ENCODE measurements at places on chromosomes 11 and 22.

- DNase-seq, result no peak
Observed at GRCh38 chr11:14544611-14545010, 24.4 kb upstream of the PSMA1 start.

DNA sequence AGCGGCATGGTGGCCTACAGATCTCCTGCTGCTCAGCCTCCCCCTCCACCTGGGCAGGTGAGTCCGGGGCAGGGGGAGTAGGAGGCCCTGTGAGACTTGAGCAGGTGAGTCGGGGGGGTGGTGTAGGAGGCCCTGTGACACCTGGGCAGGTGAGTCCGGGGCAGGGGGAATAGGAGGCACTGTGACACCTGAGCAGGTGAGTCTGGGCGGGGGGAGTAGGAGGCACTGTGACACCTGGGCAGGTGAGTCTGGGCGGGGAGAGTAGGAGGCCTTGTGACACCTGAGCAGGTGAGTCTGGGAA lies 299.3 kb downstream of the BRD1 start:
- no peak for DNase-seq

- no peak for DNase-seq
Observed at GRCh38 chr11:117303101-117303500, 12.0 kb downstream of the BACE1-AS start.

- peak; percentile 91 for DNase-seq
Observed at GRCh38 chr11:12288212-12288930, 89.0 kb upstream of the PARVA start.

DNA sequence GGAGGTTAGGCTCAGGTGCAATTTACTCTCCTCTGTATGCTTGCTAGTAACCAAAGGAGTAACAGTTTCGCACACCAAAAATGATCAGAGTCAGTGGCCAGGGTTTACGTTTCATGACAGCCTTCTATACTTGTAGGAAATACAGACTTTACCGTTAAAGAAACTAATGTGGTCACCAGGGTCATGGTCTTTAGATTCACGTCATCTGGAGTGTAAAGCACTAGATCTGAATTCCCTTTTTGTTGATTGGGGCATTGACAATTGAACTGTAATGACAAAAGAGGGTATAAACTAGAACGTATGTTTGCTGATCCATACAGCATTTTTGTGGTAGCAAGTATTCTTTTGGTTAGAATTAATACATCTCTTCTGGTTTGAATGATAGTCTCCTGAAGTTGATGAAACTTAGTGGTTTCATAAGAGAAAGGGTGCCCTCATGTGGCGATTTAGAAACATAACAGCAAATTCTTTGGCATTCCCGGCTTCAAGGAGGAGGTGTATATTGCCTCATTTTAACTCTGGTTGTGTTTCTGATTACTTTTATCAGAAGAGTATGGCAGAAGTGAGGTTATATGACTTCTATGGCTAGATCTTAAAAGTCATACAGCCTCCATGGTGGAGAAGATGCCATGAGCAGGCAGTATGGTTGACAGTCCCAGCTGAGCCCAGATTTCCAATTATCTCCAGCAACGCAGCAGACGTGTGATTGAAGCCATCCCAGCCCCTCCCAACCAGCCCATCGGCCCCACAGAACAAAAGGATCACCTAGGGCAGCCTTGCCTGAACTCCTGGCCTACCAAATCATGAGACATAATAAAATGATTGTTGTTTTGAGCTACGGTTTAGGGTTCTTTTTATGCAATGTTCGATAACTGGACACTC lies 35.1 kb downstream of the MMP7 start:
- DNase-seq, result peak; percentile 59

- DNase-seq, result peak; percentile 91
Observed at GRCh38 chr22:36027935-36028645, 534 bp downstream of the RBFOX2 start.

- DNase-seq, result peak; percentile 84
Observed at GRCh38 chr22:31577711-31578110, 81.4 kb downstream of the SFI1 start.

DNA sequence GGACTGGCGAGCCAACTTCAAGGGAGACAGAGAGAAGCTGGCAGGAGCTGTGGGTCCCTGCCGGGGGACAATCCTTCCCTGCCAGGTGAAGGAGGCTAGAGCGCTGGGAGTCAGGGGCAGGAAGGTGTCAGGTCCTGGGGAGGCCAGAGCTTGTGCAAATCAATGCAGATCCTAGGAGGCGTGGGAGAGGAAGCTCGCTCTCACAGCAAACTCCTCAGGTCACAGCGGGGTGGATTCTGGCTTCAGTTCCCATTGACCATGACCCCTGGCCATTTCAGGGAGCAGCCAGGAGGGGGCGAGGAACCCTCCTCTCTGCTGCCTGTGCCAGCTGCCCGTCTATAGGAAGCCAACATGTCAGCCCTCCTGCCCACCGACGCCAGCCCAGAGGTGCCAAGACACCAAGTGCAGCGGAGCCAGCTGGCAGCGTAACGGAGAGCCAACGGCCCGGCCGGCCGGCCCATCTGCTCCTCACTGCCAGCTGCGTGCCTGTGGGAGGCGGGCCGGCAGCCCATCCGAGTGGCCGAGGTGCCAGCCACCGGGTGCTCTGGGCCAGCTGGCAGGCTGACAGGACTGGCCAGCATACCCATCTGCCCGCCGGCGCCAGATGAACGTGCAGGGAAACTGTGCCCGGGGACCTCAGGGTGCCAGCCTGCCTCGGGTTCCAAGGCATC lies 374.8 kb downstream of the MIAT start:
- peak; percentile 47 for DNase-seq

DNA sequence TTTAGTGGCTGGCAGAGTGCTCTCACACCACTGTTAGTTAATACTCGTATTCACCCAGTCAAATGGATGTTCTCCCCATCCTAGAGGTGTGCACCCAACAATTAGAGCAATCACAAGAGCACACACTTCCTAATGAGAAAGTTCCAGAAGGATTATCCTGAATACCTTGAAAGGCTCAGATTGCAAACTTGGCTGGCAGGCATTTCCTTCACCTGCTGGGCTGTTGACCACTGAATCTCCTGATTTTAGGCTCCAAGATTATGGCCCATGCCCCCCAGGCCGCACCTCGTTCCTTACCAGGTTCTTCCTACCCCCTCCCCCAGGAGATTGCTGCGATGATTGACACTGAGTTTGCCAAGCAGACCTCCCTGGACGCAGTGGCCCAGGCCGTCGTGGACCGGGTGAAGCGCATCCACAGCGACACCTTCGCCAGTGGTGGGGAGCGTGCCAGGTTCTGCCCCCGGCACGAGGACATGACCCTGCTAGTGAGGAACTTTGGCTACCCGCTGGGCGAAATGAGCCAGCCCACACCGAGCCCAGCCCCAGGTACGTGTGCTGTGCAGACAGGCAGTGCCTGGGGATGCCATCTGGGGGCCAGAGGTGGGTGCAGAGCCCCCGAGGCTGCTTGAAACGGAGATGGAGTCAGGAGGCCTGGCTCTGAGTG lies 26.9 kb downstream of the TAB1 start:
- no peak for DNase-seq

GRCh38 chr11:64831411-64831891 lies 13.0 kb downstream of the CDC42BPG start:
- no peak for DNase-seq

- no peak for DNase-seq
Observed at GRCh38 chr11:77072851-77073327, 6.1 kb downstream of the CAPN5 start.

- DNase-seq, result no peak
Observed at GRCh38 chr11:121374286-121374985, 77.7 kb upstream of the SORL1 start.

GRCh38 chr22:49015459-49015858 lies 812.2 kb downstream of the BRD1 start:
- peak; percentile 9 for DNase-seq

DNA sequence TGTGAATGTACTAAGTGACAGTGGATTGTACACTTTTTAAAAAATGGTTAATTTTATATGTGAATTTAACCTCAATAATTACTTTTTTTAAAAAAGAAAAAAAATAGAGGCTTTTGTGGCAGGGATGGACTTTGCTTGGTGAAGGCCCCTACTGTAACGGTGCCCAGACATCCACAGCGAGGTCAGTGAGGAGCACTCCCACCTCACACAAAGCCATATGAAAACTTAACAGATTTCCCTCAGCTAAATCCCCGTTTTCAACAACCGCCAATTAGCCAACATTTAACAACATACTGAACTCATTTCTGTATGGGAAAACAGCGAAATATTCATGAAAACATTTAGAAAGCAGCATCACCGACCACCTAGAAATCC lies 642 bp upstream of the C11orf58 start:
- peak; percentile 40 for DNase-seq

- DNase-seq, result no peak
Observed at GRCh38 chr11:133506551-133507094, 25.7 kb downstream of the OPCML start.

DNA sequence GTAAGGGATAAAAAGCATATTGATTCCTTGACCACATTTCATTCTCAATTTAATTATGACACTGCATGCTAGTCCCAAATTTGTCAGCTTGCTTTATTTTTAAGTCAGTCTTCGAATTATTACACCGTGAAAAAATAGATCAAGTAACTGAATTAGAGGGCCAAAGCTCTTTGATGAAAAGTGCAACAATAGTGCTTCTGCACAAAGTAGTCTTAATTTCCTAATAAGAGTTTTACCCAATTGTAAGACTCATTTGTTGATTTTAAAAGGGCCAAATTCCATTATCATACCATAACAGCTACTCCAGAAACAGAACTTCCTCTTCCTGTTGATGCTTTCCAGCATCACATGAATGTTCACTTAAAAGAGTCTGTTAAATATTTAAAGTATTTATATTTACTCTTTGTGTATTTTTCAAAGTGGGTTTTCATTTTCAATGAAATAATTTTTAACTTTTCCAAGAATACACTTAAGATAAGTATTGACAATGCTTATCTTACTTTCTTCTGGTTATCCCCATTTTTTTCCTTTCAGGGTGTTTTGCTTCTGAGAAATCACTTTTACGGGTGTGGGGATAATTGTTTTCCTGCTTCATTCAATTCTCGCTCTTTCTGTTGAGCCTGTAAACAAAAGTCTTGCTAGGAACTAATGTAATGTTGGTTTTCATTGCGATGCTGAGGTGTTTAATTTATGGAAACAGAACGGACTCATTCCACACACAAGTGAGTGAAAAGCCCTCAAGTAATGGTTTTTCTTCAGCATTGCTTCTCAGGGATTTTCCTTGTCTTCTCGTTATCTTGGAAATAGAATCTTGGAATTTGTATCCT lies 2.1 kb downstream of the ARHGEF12 start:
- DNase-seq, result no peak

DNA sequence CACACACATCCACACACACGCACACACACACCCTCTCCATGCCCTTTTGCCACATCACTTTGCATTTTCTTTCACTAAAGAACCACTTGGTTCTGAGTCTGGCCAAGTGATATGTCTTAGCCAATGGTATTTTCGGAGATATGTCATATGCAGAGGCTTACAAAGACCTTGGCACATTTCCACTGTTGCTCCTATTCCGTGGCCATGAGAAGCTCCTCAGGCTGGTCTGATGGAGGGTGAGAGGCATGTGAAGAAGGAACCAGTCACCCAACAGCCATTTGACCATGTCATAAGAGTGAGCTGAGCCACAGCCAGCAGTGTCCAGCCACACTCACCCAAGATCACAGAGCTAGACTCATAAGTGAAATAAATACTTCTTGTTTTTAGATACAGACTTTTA lies 212.6 kb upstream of the NAV2 start:
- no peak for DNase-seq

- no peak for DNase-seq
Observed at GRCh38 chr22:42154293-42155052, 23.9 kb upstream of the CYP2D6 start.

- no peak for DNase-seq
Observed at GRCh38 chr11:77090046-77090372, 12.6 kb upstream of the OMP start.

GRCh38 chr11:11502263-11502861 lies 119.4 kb downstream of the GALNT18 start:
- no peak for DNase-seq

GRCh38 chr11:76246271-76246933 lies 40.1 kb upstream of the WNT11 start:
- no peak for DNase-seq

DNA sequence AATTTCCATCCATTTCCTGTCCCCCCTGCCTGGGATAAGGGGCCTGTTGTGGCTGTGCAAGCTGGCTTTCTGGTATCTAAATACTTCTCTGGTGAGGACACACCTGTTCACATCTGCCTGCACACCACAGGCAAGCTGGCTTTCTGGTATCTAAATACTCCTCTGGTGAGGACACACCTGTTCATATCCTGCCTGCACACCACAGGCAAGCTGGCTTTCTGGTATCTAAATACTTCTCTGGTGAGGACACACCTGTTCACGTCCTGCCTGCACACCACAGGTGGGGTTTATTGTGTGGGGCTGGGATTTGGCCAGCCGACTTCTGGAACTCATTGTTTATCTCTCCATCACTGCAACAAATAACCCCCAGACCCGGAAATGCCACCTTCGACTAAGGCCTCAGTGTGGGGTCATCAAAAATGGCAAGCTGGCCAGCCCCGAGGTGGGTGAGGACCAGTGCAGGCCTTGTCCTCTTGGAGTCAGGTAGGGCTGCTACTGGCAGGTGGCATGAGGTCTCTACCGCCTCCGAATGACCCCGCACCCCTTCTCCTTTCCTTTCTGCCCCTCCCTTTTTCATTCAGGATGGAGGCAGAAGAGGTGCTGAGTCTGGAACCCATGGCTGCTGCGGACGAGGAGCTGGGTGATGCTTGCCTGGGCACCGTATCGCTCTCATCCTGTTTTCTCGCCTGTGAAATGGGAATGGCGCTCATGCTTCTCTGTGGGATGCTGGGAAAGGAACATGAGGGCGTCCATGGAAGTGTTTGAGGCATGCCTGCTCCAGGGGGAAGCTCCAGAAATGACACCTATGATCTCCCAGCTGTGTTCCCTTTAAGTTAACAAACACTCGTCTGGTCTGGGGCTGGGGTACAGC lies 43.5 kb upstream of the MYEOV start:
- DNase-seq, result no peak

DNA sequence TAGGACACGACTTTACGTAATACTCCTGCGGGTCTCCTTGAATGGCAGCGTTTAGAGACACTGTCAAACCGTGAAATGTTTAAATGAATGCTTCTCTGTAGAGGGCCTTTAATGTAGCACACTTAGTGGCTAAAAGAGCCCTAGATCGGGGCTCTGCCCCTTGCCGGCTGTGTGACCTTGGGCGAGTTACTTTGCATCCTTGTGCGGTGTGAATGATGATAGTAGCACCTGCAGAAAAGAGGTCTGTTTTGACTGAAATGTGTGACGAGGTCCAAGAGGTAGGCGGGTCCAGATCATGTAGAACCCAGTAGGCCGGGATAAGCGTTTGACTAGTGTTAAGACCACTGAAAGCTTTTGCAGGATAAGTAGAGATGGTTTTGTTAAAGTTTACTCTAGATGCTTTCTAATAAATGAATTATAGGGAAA lies 866 bp downstream of the MED17 start:
- no peak for DNase-seq
